KBM-7 (cell line): ENCODE measurements at places on chromosomes 1 and 21.

- no peak for DNase-seq
Observed at GRCh38 chr1:229132106-229132443, 138.8 kb upstream of the RAB4A start.

- no peak for DNase-seq
Observed at GRCh38 chr1:41483001-41483850, 1.3 kb downstream of the EDN2 start.

DNA sequence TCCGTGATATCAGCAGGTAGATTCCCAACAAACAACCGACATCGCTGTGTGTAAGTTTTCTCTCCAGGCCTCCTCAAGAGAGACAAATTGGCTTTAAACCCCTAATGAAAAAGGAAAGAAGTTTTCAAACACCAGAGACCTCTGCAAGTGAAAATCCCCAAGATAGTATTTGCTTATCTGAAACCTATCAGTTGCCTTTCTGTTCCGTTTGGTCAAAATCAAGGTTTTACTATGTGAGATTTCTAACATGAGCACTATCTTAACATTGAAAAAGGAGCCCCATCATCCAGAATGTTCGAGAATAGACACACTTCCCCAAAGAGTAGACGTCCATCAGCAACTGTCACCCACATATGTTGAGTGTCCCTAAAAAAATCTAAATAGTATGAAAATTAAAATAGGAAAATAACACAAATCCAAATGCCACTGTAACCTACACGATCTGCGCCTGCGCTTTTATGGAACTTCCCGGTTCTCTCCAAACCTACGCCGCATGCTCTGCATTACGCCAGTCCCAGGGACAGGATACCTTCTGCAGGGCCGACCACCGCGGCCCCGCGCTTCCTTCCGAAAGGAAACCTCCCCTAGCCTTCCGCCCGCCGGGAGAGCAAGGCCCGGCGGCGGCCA lies 1.4 kb downstream of the SFPQ start:
- no peak for DNase-seq

- DNase-seq, result no peak
Observed at GRCh38 chr1:5868931-5869500, 123.2 kb downstream of the NPHP4 start.

DNA sequence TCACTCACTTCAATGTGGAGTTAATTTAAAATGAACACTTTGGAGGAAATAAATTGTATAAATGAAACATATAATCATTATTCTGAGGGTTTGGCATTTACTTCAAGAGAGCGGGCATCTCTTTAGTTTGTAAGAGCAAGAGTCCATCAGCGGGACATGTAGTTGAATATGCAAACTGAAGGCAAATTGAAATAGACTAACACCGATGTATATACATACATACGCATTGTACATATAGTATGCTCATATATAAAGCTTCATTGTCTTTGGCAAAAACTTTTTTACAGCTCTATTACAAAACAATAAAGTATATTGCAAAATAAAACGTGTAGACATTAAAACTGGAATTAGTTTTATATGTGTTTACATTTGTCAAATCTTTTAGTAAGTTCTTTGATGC lies 328.9 kb downstream of the LTN1 start:
- no peak for DNase-seq

GRCh38 chr1:80305466-80305865 lies 1298.9 kb upstream of the ADGRL4 start:
- no peak for DNase-seq

DNA sequence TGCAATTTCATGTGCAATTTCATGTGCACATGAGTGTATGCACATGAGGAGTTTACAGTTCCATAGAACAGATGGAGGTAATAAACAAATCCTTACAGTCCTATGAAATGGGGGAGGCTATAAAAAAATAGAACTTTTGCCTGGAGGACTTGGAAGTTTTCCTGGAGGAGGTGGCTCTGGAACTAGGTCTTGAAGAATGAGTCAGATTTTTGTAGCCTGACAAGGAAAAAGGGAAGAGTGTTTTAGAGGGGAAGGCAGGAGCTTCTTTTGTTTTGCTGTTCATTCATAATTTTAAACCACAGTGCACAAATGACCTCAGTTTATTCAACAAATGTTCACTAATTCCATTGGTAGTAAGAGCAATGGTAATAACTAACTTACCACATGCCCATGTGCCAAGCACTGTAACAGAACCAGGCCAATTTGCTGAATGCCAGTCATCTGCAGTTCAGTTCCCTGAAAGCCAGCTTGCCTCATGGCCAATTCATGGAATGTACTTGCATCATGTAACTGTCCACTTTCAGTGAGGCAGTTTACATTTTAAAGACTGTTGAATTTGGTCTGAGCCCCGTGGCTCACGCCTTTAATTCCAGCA lies 2.7 kb downstream of the DIO1 start:
- peak; percentile 14 for DNase-seq

DNA sequence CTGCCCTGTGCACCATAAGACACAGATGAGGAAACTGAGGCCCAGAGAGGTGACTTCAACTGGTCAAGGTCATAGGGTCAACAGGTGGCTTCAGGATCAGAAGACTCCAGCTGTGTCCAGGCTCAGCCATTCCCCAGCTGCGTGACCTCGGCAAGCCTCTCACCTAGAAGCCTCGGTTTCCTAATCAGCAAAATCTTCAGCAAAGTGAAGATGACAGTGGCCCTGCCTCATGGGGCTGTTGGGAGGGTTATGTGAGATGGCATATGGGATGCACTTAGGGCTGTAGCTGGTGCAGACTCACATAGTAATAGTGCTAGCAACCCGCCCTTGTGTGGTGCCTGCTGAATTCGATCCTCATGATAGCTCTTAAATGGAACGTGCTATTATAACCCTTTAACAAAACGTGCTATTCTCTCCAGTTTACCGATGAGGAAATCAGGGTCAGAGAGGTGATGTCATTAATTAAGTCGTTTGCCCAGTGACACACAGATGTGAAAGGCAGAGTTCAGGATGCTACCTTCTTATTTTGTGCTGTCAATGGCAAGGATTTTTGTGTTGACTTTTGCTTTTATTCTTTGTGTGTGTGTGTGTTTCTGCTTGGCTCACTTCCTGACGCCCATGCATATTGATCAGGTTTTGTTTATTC lies 472.9 kb downstream of the MATN1 start:
- DNase-seq, result no peak

GRCh38 chr1:110829955-110830553 lies 42.9 kb upstream of the CD53 start:
- peak; percentile 54 for DNase-seq

DNA sequence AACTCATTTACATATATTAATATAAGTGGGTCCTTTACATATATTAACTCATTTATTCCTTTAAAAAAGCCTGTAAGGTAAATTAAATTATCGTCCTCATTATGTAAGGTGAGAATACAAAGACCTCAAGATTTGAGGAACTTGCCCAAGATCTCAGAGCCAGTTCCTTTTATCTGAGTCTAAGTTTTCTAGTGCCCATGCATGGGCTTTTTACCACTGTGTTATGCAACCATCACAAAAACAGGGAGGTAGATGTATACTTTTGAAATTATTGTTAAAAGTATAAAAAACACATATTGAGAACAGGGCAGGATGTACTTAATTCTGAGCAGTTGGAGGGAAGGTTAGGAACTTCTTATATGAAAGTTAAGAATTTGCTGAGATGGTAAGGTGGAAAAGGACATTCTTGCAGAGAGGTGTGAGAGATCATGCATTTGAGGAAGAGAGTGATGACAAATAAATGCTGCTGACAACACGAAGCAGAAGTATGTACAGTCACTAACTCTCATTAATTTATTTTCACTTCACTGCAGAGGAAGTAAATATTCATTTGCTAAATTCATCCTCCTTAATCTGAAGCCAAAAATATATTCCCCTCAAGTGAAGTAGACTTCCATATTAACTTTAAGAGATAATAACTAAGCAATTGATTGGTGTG lies 28.9 kb upstream of the LYPLAL1 start:
- DNase-seq, result peak; percentile 22

DNA sequence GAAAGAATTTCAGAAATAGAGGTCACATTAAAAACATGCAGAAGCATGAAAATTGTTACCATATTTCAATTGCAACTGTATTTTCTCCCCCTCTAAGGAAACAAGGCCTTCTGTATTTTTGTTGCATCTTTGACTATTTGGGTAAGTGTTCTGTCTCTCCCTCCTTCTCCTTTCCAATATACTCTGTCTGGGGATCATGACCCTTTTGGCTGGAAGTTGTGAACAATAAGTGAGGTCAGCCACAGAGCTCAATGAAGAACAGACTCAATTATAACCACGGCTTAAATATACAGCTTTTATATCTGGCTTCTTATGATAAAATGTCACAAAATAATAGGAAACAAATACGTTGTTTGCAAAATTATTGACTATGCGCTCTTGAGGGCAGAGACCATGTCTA lies 47.1 kb downstream of the SPAG17 start:
- no peak for DNase-seq

DNA sequence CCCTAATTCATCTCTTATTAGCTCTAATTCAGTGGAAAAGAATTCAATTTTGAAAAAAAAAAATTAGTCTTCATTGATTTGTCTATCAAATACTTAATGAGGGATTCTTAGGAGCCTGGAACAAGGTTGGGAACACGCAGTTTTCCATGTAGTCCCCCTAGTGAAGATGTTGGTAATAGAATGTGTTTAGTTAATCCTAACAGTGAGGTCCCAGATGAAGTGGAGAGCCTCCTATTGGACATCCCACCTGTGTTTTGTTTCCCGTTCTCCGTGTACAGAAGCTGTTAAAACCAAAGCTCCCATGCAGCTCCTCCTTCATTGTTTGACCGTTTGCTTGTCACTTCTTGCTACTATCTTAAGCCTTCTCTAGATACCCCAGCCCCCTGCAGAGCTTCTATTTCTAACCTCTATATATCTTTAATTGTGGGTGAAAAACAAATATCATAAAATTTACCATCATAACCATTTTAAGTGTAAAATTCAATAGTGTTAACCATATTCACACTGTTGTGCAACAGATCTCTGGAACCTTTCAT lies 67.5 kb downstream of the PCNX2 start:
- DNase-seq, result no peak

DNA sequence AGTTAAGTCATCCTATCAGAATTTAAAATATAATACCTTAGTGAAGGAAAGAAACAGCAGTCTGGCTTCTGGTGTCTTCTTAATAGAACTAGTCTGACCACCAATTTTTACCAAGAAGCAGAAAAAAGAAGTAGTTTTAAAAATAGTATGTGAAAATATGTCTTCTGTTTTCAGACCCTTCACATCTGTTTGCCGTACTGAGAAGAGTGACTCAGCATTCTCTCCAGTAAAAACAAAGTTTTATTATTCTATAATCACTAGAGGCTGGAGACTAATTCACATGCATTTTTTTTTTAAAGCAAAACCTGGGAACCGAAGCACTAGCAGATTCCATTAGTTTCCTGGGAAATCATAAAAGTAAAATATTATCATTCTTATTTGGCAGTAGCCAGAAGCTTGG lies 163.8 kb downstream of the COL24A1 start:
- peak; percentile 62 for DNase-seq

DNA sequence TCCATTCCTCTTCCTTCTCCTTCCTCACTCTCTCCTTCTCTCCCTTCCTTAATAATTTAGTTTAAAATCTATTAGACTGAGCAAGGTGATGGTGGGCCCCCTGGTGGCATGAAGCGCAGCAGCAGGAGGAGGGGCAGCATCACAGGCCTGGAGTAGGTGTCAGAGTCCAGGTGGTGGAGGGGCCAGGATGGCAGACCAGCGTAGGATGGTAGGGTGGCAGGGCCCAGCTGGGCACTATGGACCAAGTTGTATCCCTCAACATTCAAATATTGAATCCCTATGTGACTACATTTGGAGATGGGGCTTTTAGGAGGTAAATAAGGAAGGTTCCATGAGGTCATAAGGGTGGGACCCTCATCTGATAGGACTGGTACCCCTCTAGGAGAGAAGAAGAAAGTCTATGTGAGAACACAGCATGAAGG lies 61.0 kb downstream of the WDR4 start:
- peak; percentile 50 for DNase-seq

DNA sequence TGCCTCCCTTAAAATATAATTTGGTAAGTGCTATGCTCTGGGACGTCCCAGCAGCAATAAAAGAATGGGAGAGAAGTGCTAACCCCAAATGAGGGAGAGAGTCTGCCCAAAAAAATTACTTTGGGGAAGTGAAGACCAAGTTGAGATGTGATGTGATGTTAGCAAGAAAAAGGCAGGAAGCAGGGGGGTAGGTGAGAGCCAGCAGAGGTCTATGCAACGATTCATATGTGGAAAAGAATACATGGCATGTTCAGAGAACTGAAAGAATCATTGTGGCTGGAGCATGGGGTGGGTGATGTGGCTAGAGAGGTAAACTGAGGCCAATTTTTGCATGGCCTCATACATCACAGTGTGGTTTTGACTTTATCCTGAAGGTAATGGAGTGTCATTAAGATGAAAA lies 5.6 kb upstream of the CTPS1 start:
- DNase-seq, result peak; percentile 31

DNA sequence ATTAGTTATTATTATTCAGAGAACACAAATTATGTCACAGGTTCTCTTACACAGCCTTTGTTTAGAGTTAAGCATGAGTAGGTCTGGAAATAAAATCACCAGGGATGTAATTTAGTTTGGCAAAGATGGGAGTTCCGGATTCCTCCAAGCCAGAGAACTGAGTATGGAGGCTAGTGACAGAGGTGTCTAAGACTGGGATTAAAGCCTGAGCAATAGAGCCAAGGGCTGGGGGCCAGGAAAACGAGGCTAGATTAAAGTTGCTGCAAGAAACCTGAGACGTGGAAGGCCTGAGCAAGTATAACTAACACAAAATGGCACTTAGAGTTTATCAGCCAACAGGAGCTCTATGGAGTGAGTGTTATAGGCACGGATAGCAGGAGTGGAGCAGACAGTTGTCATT lies 381.6 kb downstream of the SRGAP2C start:
- no peak for DNase-seq

GRCh38 chr1:20037877-20038276 lies 32.1 kb upstream of the PLA2G5 start:
- no peak for DNase-seq

- no peak for DNase-seq
Observed at GRCh38 chr1:95028954-95029353, 43.8 kb downstream of the ALG14 start.

DNA sequence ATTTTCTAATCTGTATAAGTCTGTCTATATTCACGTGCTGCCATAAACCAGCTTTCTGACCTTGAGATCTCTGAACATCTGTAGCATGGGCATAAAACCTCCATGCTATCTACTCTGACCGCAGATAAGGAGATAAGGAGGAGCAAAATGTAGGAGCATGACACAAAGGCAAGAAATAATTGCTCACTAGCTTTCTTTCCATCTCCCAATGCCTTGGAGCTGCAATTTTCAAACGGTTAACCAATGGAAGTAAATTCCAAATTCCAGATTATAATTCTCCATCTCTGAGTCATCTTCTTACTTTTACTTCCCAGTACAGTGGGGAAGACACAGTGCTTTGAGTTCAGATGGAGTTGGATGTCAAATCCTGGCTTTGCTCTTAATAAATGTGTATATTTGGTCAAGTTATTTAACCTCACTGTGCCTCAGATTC lies 41.6 kb downstream of the CD58 start:
- no peak for DNase-seq

DNA sequence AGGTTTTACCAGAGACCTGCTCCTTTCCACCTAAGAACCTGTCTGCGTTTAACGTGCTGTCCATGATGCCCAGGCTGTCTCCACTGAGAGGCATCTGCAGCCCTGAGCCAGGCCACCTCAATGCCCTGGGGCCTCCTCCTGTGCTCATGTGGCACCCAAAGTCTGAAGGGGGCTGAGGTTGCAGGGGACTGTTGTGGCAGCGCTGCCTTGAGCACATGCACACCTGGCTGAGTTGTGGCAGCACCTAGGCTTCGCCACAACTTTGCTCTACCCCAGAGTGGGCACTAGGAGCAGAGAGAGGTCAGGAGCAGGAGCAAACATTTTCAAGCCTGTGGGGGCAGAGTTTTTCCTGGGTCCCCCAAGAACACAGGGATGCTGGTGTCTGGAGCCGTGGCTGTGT lies 1527.1 kb downstream of the PLA2G4A start:
- no peak for DNase-seq

- DNase-seq, result no peak
Observed at GRCh38 chr1:24895511-24895910, 34.6 kb downstream of the RUNX3 start.
